CD4-positive, CD25-positive, alpha-beta regulatory T cell (primary cell): ENCODE measurements at places on chromosomes 6 and 20. TPM values are rescaled to one million over a fixed set of nuclear protein-coding genes. Genes with fewer than 3 reads are reported as not detected.

Gene MYH7B
- 0.20 TPM for total RNA-seq

Gene SOX18
- not detected for total RNA-seq

Gene SCUBE3
- total RNA-seq, result not detected

Gene TMEM244
- total RNA-seq, result 1.1 TPM

Gene MEI4
- not detected for total RNA-seq
